ENCODE measurements at places on chromosomes 4 and X.

- DNase-seq: no peak
Measured at GRCh38 chr4:85812776-85813175, 337.8 kb downstream of the ARHGAP24 start.

DNA sequence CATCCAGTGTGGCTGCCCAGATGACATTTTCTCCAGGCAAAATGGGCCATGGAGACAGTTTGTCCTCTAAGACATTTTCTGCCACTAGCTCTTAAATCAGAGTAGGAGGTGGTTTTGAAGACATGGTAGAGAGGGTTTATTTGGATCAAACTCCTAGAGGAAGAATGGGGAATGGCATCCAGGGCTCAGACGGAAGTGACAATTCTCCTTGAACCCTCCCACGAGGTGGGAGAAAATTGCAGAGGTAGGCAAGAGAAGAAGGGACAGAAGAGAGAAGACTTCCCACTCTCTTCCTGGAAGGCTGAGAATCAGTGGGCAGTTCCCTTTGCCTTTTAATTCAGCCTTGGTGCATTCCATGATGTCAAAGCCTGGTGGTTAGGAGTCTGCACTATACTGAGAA lies 194.0 kb downstream of the SMIM20 start:
- DNase-seq: no peak

- DNase-seq: no peak
Measured at GRCh38 chr4:8390577-8390976, 49.9 kb downstream of the ACOX3 start.

GRCh38 chr4:110533590-110533910 lies 57.6 kb downstream of the ENPEP start:
- no peak for DNase-seq

- no peak for DNase-seq
Measured at GRCh38 chr4:158826882-158827281, 58.1 kb downstream of the FNIP2 start.

DNA sequence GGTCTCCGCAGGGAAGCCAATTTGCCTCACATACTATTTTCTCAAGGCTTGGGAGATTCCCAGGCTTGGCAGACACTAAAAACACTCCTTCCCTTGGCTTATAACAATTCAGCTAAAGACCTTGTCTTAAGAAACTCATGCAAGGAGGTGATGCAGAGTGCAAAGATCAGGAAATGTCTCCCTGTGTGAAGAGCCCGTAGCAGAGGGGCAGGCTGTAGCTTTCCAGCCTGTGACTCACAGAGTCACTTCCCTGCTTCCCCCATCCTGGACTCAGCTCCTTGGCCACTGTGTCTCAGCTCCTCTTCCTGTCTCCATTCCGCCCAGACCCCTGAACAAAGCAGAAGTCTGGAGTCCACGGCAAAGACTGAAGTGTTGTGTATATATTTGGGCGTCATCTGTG lies 56.1 kb downstream of the KDR start:
- DNase-seq: no peak

DNA sequence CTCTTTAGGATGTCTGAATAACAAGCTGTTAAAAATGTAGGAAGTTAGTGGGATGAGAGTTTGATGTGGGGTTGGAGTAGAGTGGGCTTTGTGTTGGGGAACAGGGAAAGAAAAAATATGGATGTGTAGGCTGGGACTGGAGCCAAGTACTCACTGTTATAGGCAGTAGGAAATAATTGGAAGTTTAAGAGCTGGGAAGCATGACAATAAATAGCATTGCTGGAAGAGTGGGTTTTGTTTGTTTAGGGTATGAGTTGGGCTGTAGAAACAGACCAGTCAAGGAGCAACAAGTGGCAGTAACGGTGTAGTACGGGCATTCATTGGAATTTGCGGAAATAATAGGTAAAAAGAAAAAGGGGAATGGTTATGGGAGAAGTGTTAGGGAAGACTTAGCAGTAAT lies 81.6 kb downstream of the KDM6A start:
- DNase-seq: no peak

DNA sequence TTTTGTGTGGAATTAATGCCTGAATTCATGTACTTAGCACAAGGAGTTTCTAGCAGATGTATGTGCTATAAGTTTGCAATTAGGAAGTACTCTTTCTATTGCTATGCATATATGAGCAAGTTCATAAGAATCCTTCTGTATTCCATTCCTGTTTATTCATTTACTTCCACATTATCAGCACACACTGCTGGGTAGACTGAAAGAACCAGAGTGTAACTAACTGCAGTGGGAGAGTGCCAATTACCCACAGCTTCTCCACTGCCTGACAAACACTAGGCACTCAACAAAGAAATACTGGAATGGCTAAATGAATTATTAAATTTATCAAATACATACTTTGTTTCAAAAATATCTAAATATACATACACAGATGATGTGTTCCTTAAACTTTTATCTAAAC lies 219.6 kb downstream of the CAMK2D start:
- no peak for DNase-seq

DNA sequence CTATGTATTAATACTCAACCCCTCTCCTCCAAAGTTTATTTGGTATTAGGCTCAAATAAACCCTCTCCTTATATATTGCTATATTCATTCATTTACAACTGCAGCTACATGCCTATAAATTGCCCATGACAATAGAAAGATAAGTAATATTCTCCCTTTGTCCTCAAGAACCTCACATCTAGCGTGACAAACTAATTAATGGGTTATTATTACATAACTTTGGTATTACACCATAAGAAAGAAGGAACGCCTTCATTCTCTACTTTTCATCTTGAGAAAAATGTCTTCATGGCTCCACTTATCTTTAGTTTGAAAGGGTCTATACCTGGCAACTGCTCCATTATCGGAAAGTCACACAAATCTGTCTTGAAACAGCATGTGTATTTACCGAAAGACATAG lies 157.7 kb upstream of the RASGEF1B start:
- DNase-seq: no peak

DNA sequence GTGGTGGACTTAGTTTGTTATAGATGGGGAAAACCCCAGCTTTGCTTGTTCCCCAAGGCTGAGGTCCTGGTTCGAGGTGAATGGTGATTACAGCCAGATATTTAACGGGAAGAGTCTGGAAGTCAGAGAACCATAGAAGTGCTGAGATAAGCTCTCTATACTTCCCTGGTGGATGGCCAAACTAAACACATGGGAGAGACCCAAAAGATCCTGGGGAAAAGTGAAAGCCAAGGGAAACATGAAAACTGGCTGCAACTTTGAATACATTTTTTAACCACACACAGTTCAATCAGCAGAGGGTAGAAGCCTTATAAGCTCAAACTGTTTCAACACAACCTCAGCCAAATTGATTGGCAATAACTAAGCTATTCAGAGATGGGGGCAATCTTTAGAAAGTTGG lies 29.3 kb upstream of the SRPX start:
- DNase-seq: no peak

- DNase-seq: no peak
Measured at GRCh38 chrX:4787971-4788370, 1074.5 kb upstream of the PRKX start.

DNA sequence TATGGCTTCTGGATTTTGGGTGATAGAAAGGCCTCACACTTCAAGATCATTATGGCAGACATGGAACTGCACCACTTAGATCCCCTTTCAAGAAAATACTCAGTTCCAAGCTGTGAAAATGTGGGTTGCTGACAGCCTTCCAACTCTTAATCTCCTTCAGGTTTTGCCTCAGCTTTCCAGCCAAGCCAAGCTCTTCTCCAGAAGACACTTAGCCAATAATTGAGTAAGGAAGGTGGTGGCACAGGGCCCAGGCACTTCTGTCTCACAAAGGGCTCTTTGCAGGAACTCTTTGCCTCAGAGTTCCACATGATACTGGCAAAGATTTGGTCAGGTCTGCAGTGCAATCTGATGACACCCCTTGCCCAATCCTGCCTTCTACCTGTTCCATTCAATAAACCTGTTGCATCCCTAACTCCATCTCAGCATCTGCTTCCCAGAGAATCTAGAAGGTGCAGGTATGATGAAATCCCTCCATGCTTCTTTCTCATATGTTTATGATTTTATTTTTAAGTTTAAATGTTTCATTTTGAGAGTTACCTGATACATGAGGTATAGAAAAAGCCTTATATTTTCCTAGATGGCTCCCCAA lies 30.6 kb downstream of the ANXA5 start:
- DNase-seq: no peak

GRCh38 chrX:115493015-115493414 lies 68.0 kb upstream of the PLS3 start:
- DNase-seq: no peak

- no peak for DNase-seq
Measured at GRCh38 chrX:39840581-39841093, 257.1 kb downstream of the BCOR start.

- no peak for DNase-seq
Measured at GRCh38 chrX:154529206-154529612, 13.2 kb upstream of the FAM3A start.

- DNase-seq: no peak
Measured at GRCh38 chr4:68469482-68469881, 22.2 kb downstream of the TMPRSS11E start.

- no peak for DNase-seq
Measured at GRCh38 chrX:23482561-23482960, 147.9 kb downstream of the PTCHD1 start.

DNA sequence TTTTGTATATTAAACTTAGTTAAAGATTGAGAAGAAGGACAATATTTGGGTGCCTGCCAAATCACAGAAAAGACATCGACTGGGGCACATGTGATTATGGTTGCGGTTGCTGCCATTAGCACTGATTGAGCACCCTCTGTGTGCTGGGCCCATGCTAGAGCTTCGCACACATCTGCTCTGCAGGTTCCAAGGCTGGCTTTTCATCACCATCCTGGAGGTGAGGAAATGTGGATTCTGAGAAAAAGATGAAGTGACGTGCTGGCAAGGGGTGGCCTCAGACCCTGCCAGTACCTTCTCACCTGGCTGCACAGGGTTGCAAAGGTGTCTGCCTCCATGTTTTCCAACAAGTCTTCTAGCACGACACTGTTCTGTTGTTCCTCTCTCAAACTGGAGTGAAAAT lies 134.0 kb downstream of the EVC2 start:
- no peak for DNase-seq

Measured in NT2/D1 (cell line).